ENCODE measurements at places on chromosomes 5 and 9. TPM values are rescaled to one million over a fixed set of nuclear protein-coding genes. Genes with fewer than 3 reads are reported as not detected.

GRCh38 chr5:171709930-171710329 is 75.7 kb upstream of the SMIM23 start:
- H3K4me1 ChIP-seq: no peaks in the 10 kb centered on the region
- H3K27ac ChIP-seq: no peak overlapping the region
- peaks cover 24% of the 10 kb centered on the region for H3K27me3 ChIP-seq
- DNase-seq: no peak
- H3K4me3 ChIP-seq: no peak overlapping the region
- H3K36me3 ChIP-seq: no peaks in the 10 kb centered on the region

- H3K27ac ChIP-seq: no peak overlapping the region
- no peak for DNase-seq
- H3K4me3 ChIP-seq: no peak overlapping the region
- H3K36me3 ChIP-seq: no peaks in the 10 kb centered on the region
- no peaks in the 10 kb centered on the region for H3K4me1 ChIP-seq
Observed at GRCh38 chr5:68169903-68170302, 45.7 kb upstream of the PIK3R1 start.

DNA sequence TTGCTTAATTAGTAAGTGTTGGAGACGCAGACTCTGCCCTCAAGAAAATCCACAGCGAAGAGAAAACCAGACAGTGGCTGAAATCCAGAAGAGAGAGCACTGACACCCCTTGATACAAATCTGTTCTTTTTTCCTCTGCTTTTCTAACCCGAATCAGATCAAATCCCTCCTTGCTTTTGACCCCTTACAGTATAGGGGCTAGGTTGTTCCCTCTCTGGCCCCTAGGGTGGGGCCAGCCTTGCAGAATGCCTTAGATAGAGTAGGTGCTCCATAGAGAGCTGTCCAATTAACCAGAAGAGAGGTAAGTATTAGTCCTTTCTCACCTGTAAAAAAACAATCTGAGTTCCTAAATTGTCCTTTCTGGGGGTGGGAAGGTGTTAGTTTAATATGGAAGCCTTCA is 10.1 kb downstream of the C1QTNF2 start:
- no peak overlapping the region for H3K27ac ChIP-seq
- DNase-seq: no peak
- H3K4me1 ChIP-seq: peaks cover 2% of the 10 kb centered on the region
- no peaks in the 10 kb centered on the region for H3K36me3 ChIP-seq
- H3K27me3 ChIP-seq: no peaks in the 10 kb centered on the region

GRCh38 chr9:105187781-105188180 is 56.7 kb upstream of the SLC44A1 start:
- no peak overlapping the region for H3K4me3 ChIP-seq
- DNase-seq: peak; percentile 86
- H3K27me3 ChIP-seq: no peaks in the 10 kb centered on the region
- no peak overlapping the region for H3K27ac ChIP-seq
- H3K36me3 ChIP-seq: no peaks in the 10 kb centered on the region

DNA sequence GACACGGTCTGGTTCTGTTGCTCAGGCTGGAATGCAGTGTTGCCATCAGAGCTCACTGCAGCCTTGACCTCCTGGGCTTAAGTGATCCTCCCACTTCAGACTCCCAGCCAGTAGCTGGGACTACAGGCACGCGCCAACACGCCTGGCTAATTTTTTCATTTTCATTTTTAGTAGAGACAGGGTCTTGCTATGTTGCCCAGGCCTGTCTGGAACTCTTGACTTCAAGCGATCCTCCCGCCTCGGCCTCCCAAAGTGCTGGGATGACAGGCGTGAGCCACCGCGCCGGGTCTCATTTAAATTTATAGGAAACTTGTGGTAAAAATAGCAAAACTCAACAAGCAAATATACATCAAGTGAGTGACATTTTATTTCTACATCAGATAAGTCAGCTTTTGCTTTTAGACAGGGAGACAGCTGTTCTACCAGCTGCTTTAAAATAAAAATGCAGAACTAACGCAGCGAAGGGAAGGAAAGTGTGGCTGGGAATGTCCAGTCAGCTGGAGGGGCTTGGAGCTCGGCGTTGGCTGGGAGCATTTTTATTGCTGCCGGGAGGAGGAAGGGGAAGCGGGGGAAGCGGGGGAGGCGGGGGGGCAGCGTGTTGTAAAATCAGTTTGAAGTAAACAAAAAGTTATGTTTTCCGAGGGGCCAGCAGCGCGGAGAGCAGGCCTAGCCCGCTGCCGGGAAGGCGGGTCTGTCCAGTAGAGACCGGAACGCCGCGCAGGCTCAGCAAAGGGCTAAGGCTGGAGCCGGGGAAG is 707 bp upstream of the ZFYVE16 start:
- peaks cover 3% of the 10 kb centered on the region for H3K4me1 ChIP-seq
- no peaks in the 10 kb centered on the region for H3K27me3 ChIP-seq
- H3K36me3 ChIP-seq: peaks cover 2% of the 10 kb centered on the region
- H3K4me3 ChIP-seq: peak overlapping the region; percentile 75

- H3K36me3 ChIP-seq: no peaks in the 10 kb centered on the region
- no peak overlapping the region for H3K27ac ChIP-seq
- H3K4me3 ChIP-seq: no peak overlapping the region
- no peak for DNase-seq
Observed at GRCh38 chr5:162911873-162912272, 525.5 kb upstream of the CCNG1 start.

DNA sequence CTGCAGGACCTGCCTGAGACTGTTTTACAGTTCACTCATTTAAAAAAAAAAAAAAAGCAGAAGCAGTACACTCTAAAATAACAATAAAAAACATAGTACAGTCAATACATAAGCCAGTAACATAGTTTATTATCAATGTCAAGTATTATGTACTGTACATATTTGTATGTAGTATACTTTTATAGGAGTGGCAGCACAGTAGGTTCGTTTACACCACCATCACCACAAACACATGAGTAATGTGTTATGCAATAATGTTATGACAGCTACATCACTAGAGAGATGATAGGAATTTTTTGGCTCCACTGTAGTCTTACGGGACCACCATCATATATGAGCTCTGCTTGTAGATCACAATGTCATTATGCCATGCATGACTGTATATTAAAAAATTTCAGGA is 462.8 kb downstream of the ISL1 start:
- no peak overlapping the region for H3K4me3 ChIP-seq
- DNase-seq: no peak
- no peaks in the 10 kb centered on the region for H3K36me3 ChIP-seq

- DNase-seq: peak; percentile 55
- H3K4me3 ChIP-seq: no peak overlapping the region
- H3K4me1 ChIP-seq: peaks cover 15% of the 10 kb centered on the region
Observed at GRCh38 chr9:38437193-38437823, 13.1 kb upstream of the IGFBPL1 start.

DNA sequence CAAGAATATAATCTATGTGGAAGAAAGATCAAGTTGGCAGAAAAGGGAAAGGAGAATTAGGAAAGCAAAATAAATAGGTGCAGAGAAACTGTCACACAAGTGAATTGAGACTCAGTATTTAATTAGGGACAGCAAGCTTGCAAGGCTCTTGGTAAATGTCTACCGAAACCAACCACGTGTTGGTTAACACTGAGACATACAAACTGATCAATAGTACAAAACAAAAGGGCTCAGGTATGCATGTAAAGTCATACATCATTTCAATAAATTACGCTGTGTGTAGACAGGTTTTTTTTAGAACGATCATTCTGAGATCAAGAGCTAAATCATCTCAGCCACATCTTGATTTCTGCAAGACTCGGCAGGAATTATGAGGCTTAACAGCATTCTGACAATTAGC is 225.4 kb downstream of the EBF1 start:
- no peak overlapping the region for H3K27ac ChIP-seq
- H3K36me3 ChIP-seq: no peaks in the 10 kb centered on the region
- H3K27me3 ChIP-seq: no peaks in the 10 kb centered on the region
- H3K4me1 ChIP-seq: no peaks in the 10 kb centered on the region
- DNase-seq: no peak
- H3K4me3 ChIP-seq: no peak overlapping the region

- H3K27ac ChIP-seq: peak overlapping the region; percentile 73
- no peaks in the 10 kb centered on the region for H3K27me3 ChIP-seq
- no peak overlapping the region for H3K4me3 ChIP-seq
- H3K4me1 ChIP-seq: peaks cover 21% of the 10 kb centered on the region
- peaks cover 3% of the 10 kb centered on the region for H3K36me3 ChIP-seq
Observed at GRCh38 chr9:20353931-20354652, 268.2 kb downstream of the MLLT3 start.

DNA sequence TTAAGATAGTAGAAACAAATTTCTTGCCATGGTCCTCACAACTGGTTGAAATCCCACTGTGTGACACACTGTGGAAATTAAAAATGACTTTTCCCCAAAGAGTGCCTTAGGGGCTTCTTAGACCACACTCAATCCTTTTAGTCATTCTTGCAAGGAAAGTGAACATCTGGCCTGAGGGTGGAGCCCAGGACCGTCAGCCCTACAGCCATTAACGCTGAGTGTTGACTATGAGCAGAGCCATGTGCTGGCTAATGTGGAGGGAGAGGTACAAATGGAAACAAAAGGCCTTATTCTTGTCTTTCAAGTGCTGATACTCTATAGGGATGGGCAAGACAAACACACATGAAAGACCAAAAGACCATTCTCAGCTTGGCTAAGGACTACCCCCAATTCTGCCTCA is 456.5 kb downstream of the ZSWIM6 start:
- H3K4me3 ChIP-seq: no peak overlapping the region
- H3K27me3 ChIP-seq: no peaks in the 10 kb centered on the region
- no peaks in the 10 kb centered on the region for H3K4me1 ChIP-seq

GRCh38 chr9:34500623-34501267 is 22.0 kb downstream of the ENHO start:
- no peaks in the 10 kb centered on the region for H3K4me1 ChIP-seq
- no peak overlapping the region for H3K4me3 ChIP-seq
- peaks cover 53% of the 10 kb centered on the region for H3K27me3 ChIP-seq
- H3K27ac ChIP-seq: no peak overlapping the region

DNA sequence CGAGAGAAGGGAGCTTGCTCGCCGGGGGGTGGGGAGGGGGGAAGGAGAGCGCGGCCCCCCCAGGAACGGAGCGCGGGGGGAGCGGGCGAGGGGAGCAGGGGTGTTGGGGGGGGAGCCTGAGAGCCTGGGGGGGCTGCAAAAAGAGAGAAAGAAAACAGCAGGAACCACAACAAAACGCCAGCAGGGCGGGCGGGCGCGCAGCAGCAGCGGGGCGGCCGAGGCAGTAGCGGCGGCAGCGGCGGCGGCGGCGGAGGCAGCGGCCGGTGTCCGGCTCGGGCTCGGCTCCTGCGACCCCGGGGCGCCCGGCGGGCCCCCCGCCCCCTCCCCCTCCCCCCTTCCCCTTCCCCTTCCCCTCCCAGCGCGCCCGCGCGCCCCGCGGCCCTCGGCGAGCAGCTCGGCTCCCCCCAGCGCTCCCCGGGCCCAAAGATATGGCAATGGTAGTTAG is 1.6 kb downstream of the NR2F1 start:
- H3K4me3 ChIP-seq: peak overlapping the region; percentile 99
- H3K27ac ChIP-seq: peak overlapping the region; percentile 62
- no peak for DNase-seq
- peaks cover 26% of the 10 kb centered on the region for H3K36me3 ChIP-seq

GRCh38 chr5:113281194-113281593 is 153.6 kb downstream of the TSSK1B start:
- DNase-seq: peak; percentile 31
- no peaks in the 10 kb centered on the region for H3K27me3 ChIP-seq
- H3K36me3 ChIP-seq: no peaks in the 10 kb centered on the region
- peaks cover 2% of the 10 kb centered on the region for H3K4me1 ChIP-seq
- no peak overlapping the region for H3K4me3 ChIP-seq

GRCh38 chr5:9818340-9818845 is 188.2 kb upstream of the TAS2R1 start:
- H3K4me3 ChIP-seq: no peak overlapping the region
- H3K27me3 ChIP-seq: peaks cover 2% of the 10 kb centered on the region
- H3K36me3 ChIP-seq: no peaks in the 10 kb centered on the region
- no peak overlapping the region for H3K27ac ChIP-seq
- H3K4me1 ChIP-seq: no peaks in the 10 kb centered on the region
- DNase-seq: no peak

DNA sequence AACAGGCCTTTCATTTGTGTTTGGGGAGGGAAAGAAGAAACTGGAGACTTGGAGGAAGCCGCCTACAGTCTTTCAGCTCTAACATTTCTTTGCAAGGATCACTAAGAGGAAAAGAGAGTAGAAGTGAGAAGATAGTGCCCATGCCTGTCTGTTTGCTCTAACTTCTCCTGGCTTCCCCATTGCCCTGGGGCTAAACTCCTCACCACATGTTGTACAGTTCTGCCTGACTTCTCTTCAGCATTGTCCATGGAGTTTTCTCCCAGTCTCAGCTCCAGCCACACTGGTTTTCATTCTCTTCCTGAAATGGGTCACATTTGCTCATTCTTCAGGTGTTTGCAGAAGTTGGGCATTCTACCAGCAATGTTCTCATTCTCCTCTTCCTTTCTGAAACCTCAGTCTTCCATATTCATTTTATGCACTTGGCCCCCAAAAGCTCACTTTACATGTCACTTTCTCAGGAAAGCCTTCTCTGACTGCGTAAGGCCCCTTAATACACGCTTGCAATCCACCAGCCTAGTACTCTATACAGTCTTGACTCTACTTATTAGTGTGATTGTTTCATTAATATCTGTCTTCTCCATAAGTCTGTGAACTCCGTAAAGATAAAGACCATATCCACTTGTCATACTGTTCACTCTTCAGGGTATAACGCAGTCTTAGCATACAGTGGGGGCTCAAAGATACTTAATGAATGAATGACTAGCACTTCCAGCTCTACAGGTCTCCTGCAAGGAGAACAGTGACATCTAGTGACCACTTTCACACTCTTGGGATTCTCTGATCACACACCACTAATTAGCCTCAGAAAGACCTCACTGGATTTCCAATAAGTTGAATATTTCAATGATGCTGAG is 40.2 kb upstream of the TRIM32 start:
- H3K36me3 ChIP-seq: no peaks in the 10 kb centered on the region
- H3K4me3 ChIP-seq: no peak overlapping the region
- DNase-seq: peak; percentile 61

DNA sequence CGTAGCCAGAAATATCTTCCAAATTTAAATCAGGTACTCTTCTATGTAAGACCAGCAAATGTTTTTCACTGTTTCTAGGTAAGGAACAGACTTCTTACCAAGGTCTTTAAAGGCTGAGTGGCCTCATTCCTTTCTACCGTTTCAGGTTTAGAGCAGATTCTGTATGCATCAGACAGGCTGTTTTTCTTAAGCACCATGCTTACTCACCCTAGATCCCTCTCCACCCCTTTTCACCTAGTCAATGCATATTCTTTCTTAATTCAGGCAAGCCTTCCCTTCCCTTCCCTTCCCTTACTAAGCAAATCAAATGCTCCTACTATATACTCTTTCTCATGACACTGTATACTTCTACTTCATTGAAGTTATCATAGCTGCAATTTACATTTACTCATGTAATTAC is 70.7 kb downstream of the RFX3 start:
- no peaks in the 10 kb centered on the region for H3K27me3 ChIP-seq
- no peak overlapping the region for H3K4me3 ChIP-seq
- DNase-seq: peak; percentile 22
- no peaks in the 10 kb centered on the region for H3K36me3 ChIP-seq
- H3K27ac ChIP-seq: no peak overlapping the region

GRCh38 chr9:123251324-123251723 is 17.1 kb downstream of the STRBP start:
- H3K4me3 ChIP-seq: no peak overlapping the region
- H3K36me3 ChIP-seq: no peaks in the 10 kb centered on the region
- peaks cover 3% of the 10 kb centered on the region for H3K27me3 ChIP-seq
- H3K4me1 ChIP-seq: no peaks in the 10 kb centered on the region
- no peak for DNase-seq

TTLL11 gene
- polyA plus RNA-seq: 4.8 TPM

SPINK6 gene
- polyA plus RNA-seq: not detected

UIMC1 gene
- polyA plus RNA-seq: 15.7 TPM

CA9 gene
- 3.9 TPM for polyA plus RNA-seq

ARL14EPL gene
- not detected for polyA plus RNA-seq

PCDHA7 gene
- 0.16 TPM for polyA plus RNA-seq

MEIKIN gene
- polyA plus RNA-seq: not detected

Data from IMR-90 (cell line).